ENCODE measurements at places on chromosomes 7 and 10.

DNA sequence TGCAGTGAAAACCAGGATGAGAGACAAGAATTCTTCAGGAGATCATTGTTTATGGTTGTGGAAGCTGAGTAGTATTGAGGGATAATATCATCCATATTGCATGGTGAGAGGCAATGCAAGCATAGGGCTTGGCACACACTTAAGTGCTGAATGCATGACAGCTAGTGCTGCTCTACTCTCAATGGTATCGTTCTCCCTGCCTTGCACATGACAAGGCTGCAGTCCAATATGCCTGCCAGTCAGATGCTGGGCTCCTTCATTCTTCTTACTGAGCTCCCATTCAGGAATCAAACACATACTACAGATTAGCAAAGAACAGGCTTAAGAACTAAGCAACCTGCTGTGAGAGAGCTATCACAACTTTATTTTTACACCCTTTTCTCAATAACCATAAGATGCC, 72.2 kb downstream of the SORCS1 start:
- no peak for DNase-seq

DNA sequence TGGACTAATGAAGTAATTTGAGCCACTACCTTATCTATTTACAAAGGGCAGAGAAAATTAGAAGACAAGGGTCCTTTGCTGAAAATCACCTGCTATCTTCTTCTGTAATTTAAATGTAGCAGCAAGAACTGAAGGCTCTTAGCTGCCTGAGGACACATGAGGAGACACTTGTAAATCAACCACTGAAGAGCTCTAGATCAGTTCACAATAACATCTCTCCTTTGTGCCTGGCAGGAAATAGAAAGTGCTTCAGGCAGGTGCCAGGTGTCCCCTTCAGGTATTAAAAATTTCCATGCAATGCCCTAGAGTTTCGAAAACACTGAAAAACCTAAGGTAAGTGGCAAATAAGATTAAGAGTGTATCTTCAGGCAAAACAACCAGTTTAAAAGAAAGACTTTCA, 474.6 kb downstream of the GRM8 start:
- DNase-seq, result no peak

- no peak for DNase-seq
Observed at GRCh38 chr10:105514106-105514505, 873.0 kb downstream of the SORCS3 start.

DNA sequence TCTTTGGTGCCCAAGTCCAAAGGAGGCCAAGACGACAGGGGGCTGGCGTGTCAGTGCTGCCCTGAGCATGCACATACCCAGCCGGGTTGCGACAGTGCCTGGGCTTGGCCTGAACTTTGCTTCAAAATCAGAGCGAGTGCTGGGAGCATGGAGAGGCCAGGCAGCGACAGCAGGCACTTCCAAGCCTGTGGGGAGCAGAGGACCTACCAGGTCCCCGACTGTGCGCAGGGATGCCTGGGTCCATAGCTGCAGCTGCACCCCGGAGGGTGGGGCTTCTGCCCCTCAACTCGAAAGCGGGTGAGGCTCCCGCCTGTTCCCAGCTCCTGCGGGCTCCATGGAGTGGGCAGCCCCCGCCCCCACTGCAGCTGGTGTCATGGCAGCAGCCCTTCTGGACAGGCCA, 79.1 kb downstream of the HDAC9 start:
- no peak for DNase-seq

DNA sequence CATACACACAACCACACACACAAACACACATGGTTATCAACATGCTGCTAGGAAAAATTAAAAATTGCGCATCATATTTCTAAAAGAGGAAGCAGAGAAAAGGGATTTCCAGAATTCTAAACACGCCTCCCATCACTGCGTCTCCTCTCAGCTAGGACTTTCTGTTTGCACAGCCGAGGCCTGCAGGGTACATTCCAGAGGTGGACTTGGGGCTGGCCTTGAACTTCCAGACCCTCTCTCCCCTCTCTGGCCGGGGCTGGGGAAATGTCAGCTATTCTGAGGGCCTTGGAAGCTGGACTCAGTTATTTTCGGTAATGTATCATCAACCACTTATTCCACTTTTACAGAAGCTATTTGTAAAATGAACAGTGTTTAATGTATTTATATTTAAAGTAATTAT, 168.7 kb downstream of the GALNT17 start:
- DNase-seq, result no peak

GRCh38 chr7:50272808-50273207, 31.7 kb upstream of the IKZF1 start:
- no peak for DNase-seq

- no peak for DNase-seq
Observed at GRCh38 chr7:27897001-27897400, 157.0 kb downstream of the TAX1BP1 start.

DNA sequence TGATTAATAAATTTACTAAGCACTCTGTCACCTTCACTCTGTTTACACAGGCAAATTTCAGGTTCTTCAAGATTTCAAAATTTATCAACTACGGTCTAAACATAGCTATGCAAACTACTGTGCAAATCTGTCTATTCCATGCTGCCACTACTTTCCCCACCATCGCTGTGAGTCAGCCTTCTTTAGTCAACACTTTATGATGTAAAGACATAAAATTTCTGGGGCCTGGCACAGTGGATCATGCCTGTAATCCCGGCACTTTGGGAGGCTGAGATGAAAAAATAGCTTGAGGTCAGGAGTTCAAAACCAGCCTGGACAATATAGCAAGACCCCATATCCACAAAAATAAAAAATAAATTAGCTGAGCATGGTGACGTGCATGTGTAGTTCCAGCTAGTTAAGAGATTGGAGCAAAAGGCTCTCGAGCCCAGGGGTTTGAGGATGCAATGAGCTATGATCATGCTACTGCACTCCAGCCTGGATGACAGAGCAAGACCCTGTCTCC, 42.6 kb downstream of the CNOT4 start:
- no peak for DNase-seq

GRCh38 chr10:111370101-111370500, 293.3 kb downstream of the ADRA2A start:
- DNase-seq, result no peak

DNA sequence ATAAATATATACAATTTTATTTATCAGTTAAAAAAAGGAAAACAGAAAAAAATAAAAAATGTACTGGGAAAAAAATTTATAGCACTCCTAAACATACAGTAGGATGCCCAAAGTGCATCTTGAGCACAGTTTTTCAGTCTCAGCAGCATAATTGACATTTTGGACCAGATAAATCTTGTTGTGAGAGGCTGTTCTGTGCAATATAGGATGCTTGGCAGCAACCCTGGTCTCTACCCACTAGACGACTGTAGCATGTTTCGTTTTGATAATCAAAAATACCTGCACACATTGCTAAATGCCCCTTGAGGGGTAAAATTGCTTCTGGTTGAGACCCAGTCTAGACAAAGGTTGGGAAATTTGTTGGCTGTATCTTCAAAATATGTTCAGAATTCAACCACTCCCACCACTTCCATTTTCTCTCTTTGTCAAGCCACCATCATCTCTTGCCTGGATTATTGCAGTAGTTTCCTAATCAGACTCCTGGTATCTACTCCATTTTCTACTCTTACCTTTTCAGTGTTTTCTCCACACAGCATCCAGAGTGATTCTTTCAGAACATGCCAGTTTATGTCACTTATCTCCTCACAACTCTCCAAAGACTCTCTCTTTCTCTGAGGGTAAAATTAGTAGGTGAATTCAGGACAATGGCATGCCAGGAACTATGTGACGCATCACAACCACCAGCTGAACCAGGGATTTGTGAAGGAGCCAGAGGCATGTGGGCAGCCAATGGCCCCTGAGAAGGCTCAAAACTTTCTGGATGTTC, 91.4 kb downstream of the GPR85 start:
- no peak for DNase-seq

GRCh38 chr7:64686493-64687184, 20.7 kb downstream of the ZNF107 start:
- peak; percentile 54 for DNase-seq

GRCh38 chr10:63767138-63767801, 246.1 kb downstream of the REEP3 start:
- DNase-seq, result no peak

- no peak for DNase-seq
Observed at GRCh38 chr10:124344266-124344590, 74.5 kb downstream of the OAT start.

DNA sequence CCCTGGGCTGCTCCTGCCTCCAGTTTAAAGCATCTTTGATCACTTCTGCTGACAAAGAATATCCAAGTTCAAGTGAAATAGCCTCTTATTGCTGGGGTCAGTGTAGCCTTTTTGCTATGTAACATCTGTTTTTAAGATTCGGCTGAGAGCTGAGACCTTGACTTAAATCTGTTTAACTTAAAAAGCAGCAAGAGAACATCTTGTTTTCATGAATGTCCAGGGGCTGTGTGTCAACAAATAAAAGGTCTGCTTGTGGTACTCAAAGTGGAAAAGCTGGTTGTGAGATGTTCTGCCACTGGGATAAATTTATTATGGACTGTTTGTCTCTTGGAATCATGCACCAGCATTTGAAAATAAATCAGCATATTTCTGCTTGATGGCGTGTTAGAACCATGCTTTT, 73.2 kb downstream of the CALD1 start:
- no peak for DNase-seq

DNA sequence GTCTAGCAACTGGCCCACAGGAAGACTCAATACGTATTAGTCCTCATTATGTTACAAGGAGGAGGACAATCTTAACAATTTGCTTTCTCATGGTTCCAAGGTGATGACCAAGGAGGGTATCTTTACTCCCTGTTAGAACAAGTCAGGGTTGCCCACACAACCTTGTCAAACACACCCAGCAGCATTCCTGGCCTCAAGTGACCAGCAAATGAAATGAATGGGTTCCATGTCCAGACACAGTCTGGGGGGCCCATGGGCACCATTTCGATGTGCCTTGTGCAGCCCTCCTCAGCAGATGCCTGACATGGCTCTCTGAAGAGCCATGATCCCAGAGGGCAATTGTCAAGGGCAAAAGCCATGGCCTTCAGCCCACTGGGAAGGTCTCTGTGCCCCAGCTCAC, 40.8 kb downstream of the ANXA8 start:
- DNase-seq, result no peak

- no peak for DNase-seq
Observed at GRCh38 chr10:29620112-29620690, 14.6 kb downstream of the SVIL start.

GRCh38 chr7:132092106-132092505, 484.2 kb downstream of the PLXNA4 start:
- DNase-seq, result no peak

GRCh38 chr10:86100581-86101061, 266.0 kb downstream of the GRID1 start:
- no peak for DNase-seq

- DNase-seq, result peak; percentile 55
Observed at GRCh38 chr10:97673736-97674525, 13.1 kb downstream of the AVPI1 start.

DNA sequence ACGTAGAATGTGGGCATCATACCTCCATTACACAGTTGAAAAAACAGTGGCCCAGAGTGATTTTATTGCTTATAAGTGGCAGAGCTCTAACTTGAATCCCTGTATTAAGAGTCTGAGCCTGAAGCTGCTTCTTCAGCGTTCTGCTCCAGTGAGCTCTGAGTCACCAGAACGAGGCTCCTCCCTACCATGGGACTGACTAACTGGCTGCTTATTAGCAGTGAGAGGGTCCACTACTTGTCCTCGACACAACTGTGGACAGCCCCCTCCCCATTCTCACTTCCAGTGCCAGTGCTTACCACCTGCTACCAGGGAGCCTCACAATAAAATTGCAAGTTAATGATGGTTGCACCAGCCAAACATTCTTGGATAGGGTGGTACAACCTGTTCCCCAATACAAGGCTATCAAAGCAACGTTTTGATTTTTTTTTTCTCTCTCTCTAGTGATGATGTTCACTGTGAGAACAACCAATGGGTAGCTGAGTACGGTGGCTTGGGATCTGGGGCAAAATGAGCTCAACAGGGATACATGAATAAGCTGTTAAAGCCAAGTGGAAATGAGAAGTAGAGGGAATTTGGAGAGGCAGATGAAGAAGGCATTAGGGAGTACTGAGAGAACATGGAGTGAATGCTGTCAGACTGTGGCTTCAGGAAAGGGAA, 2.7 kb upstream of the NRG3 start:
- no peak for DNase-seq

- no peak for DNase-seq
Observed at GRCh38 chr10:84991301-84991700, 662.9 kb downstream of the CCSER2 start.

DNA sequence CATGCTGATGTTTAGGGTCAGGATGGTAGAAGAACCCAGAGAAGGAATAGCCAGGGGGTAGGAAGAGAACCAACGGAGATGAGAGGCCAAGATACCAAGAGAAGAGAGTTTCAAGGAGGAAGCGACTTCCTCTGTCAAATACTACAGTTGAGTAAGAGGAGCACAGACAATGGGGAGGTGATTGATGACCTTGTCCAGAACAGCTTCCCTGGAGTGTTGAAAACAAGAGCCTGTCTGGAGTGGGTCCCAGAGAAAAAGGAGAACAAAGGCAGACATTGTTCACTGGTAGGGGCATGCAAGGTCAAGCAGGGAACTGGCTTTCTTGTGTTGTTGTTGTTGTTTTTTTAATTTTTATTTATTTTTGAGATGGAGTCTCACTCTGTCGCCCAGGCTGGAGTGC, 9.6 kb upstream of the TRIM56 start:
- DNase-seq, result no peak

- DNase-seq, result no peak
Observed at GRCh38 chr10:34327184-34327583, 487.9 kb downstream of the PARD3 start.

DNA sequence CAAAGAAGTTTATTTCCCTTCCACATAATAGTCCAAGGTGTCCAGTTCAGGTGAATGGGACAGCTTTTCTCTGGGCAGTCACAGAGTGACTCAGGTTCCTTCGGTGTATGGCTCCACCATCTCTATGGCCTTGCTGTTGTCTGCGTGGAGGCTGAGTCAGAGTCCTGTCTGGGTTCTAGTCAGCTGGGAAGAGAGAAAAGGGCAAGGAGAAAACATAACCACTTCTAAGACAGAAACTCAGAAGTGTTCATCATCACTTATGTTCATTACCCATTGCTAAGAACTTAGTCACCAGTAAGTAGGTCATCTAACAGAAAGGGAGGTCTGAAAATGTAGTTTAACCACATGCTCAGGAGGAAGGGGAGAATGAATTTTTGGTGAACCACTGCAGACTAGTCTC, 32.4 kb upstream of the CCDC7 start:
- DNase-seq, result peak; percentile 77

GRCh38 chr7:31744294-31744874, 57.4 kb downstream of the PPP1R17 start:
- DNase-seq, result peak; percentile 51
